ENCODE measurements at places on chromosomes 4 and X.

- DNase-seq, result no peak
Measured at GRCh38 chr4:114057746-114058145, 78.3 kb upstream of the ARSJ start.

- no peak for DNase-seq
Measured at GRCh38 chrX:24148535-24149350, 786 bp upstream of the ZFX start.

DNA sequence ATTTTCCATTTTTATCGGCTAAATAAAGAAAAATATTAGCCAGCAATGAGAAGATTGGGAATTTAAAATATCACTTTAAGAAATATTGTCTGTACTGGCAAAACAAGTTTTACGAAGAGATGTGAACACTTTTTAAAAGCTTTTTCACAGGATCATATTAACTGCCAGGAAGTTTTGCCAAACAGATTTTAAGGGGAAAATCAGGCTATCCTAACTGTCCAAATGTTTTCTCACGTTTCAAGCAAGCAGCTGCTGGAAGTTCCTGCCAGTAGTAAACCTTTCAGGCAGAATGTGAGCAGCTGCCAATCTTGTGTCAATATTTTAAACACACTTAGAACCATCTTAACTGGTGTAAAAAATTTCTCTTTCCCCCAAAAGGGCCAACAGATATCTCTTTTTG is 101.1 kb downstream of the ADGRL3 start:
- DNase-seq, result no peak

- DNase-seq, result no peak
Measured at GRCh38 chrX:69136546-69137331, 28.5 kb downstream of the PJA1 start.

DNA sequence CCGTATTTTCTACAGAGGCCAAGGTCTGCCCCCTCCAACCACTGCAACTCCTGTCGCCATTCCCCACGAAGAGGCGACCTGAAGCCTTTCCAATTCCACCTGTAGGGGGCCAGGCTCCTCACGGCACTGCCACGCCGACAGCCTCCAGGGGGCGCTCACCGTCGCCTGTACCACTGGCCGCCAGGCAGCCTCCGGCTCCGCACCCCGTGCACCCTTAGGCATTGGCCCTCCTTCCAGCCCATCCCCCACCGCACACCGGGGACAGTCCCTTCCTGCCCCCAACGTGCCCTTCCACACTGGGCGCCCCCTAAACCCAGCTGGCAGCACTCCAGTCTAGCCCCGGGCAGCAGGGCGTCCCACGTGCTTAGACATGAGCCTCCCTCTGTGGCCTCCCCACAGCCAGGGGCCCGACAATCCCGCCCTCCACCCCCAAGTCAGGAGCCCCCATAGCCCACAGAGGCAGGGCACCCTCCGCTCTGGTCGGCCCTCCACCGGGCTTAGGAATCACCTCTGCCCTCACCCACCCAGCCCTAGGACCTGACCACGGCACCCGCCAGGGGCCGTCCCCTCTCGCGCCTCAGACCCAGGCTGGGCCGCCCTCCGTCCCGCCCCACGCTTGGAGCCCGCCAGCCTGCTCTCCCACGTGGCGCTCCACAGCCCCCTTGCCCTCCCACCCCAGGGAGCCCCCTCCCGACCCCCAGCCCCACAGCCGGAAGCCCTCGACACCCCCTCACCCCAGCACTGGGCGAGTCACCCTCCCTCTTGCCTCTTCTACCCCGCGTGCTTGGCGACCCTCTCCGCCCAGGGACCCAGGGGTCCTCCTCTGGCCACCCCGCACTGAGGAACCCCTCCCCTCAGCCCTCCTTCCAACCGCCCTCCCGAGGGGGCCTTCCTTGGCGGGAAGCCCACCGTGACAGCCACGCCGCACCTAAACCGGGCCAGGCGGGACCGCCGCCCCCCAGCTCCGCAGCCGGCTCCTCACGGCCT is 711 bp downstream of the PNMA6E start:
- peak; percentile 29 for DNase-seq

GRCh38 chr4:108033348-108033747 is 43.7 kb downstream of the HADH start:
- no peak for DNase-seq

- DNase-seq, result no peak
Measured at GRCh38 chrX:75365243-75365975, 91.5 kb downstream of the UPRT start.

DNA sequence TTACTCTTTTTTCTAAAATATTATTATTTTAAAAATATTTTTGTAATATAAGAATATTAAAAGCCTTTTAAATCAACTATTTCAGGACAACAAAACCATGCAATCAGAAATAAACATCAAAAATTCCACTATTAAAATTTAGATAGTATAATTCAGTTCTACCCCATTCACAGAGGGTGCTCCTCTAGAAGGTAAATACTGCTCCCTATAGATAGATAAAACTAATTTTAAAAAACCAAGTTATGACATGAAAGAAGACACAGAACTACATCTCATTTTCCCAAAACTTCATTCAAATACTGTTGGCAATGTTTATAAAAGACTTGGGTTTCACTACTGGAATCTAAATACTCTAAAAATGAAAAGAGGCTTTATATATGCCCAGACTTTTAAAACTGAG is 219.3 kb downstream of the SPOCK3 start:
- DNase-seq, result no peak

DNA sequence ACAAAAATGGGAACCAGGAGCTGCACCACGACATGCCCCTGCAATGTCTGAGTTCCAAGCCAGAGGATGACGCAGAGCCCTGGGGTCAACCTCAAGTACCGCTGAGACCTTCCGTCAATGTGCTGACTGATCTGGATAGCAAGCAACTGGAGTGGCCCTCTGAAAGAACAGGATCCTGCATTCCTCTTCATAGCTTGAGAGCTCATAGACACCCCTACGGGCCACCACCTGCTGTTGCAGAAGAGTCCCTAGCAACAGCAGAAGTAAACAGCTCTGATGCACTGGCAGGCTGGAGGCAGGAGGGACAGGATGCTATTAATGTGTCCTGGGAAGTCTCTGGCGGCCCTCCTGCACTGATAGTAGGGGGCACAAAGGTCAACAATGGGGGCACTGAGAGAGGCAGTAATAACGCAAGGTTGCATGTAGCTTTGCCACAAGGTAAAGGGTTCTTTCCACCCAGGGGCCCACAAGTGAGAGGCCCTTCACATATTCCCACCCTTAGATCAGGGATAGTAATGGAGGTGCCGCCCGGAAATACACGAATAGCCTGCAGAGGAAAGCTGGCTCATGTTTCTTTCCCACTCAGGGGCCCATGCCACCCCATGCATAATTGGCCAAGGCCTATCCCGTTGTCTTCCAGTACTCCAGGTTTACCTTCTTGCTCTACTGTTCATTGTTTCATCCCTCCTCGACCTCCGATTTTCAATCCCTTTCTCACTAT is 1.3 kb downstream of the PRR32 start:
- DNase-seq, result no peak

GRCh38 chrX:18436017-18436416 is 10.6 kb downstream of the CDKL5 start:
- no peak for DNase-seq

- DNase-seq, result no peak
Measured at GRCh38 chrX:68717663-68718442, 70.4 kb downstream of the STARD8 start.
